ENCODE measurements at places on chromosomes 7 and 10. TPM values are rescaled to one million over a fixed set of nuclear protein-coding genes. Genes with fewer than 3 reads are reported as not detected.

GRCh38 chr10:80613466-80614170, 75.9 kb downstream of the SH2D4B start:
- DNase-seq = peak; percentile 65

DNA sequence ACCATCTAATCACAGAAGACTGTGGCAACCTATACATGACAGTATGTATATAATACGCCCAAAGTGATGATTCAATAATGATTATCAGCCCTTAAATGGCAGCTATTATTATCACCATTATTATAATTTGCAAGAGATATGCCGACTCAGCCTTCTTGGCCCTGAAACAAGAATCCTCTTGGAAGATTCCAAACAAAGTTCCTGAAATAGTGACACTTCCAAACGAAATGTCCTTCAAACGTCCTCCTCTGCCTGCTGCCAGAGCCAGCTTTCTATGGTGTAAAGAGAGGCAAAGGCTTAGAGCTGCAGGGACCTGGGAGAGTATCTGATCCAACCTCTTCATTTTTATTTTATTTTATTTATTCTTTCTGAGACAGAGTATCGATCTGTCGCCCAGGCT, 36.0 kb downstream of the NRAP start:
- no peak for DNase-seq

Gene SPAM1
- total RNA-seq = not detected

DNA sequence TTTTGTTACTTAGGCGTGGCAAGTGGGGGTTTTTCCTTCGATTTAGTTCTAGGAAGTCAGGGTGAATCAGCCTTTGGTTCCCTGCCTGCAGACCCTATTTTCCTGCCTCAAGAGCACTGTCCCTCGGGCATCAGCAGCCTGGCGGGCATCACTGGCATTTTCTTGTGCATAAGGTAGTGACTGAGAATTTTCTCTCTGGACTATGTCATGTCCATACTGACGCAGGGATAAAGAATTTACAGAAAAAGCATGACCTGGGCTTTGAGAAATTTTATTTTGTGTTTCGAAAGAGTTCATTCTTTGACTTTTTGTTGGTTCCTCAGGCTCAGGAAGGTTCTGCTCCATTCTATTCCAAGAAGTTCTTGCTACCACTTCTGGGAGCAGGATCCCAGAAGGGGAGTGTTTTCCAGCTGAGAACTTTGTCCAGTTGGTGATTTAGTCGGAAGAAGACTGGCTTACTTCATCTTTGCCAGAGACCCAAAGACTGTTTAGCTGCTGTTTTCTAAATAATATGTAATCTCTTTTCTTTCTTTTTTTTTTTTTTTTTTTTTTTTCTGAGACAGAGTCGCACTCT, 213.9 kb upstream of the SH2B2 start:
- DNase-seq = peak; percentile 14

Gene NUDT13
- total RNA-seq = 1.7 TPM

- no peak for DNase-seq
These were observed 441 bp upstream of the VENTX start for GRCh38 chr10:133237241-133237587.

DNA sequence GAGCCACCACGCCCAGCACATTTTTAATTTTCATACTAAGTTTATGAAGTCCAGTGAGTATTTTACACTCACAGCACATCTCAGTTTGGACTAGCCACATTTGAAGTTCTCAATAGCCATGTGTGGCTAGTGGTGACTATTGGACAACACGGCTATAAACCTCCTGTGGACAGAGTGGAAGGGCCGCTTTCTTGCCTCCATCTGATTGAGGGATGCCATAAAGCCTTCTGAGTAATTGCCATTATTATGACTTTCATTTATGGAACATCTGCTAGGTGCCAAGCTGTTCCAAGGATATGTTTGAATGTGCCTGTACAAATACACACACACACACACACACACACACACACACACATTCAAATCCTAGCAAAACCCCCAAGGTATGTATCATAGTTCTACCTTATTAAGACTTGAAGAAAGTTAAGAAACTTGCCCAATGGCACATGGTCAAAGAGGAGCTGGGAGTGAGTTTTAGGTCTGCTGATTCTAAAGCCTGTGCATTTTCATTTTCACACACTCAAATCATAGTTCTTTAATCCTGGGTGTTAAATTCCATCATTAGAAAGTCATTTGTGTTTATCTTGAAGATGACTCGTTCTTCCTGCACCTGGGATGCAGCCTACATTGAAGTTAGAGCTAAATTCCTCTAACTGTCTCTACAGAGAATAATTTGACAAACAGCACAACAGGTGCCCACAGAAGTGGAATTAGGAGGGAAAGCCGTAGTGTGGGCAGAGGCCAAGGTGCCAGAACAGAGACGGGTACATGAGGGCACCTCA, 143.3 kb downstream of the PKD1L1 start:
- DNase-seq = no peak

- no peak for DNase-seq
These were observed 36.5 kb upstream of the PAPSS2 start for GRCh38 chr10:87623191-87623590.

- no peak for DNase-seq
These were observed 24.1 kb downstream of the MINDY4 start for GRCh38 chr7:30795161-30795948.

- peak; percentile 85 for DNase-seq
These were observed 11.8 kb upstream of the CXCL12 start for GRCh38 chr10:44396671-44397191.

Gene AKR1D1
- total RNA-seq = not detected

DNA sequence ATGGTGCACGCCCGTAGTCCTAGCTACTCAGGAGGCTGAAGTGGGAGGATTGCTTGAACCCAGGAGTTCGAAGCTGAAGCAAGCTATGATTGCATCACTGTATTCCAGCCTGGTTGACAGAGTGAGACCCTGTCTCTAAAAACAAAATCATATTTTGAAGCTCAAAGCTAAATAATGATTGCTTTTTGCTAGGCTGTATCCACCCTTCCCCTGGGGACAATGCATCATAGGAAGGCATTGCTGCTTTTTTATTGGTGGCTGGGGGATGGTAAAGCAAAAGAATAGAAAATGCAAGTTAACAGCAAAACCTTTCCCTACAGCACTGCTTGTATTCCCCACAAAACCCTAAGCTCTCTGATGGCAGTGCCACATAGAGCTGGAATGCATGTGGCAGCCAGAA, 107.5 kb upstream of the WAC start:
- no peak for DNase-seq

DNA sequence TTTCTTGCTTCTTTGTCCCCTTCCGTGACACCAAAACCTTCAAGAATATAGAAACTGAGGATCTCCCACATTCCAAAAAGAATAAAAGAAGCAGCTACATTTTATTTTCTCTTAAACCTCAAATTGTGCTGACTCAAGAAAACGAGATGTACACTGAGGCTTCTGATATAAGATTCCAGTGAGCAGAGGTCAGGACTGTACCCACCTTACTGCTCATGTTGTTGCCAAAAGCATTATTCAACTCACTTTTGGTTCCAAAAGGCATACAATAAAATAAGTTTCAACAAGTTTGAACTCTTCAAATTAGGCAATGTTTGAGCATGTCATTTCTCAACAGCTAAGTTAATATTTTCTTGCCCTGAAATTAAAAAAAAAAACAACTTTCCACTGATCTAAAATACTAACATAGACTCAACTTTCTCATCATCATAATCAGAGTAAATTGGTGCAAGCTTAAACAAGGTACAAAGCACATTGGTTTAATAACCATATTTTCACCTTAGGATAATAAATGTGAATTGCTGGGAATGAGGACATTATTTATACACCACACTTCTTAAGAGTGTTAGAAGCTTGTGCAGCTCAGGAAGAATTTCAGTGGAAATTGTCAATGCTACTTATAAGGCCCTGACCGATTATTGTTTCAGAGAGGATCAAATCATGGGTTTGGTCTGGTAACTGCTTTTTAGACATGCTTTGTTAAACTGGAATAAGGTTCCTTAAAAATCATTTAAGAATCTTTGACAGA, 629.0 kb upstream of the IGFBP3 start:
- DNase-seq = no peak

Measured in mesenteric fat pad (tissue), 1 donor.